ENCODE measurements at places on chromosomes 7 and 10.

GRCh38 chr10:129161150-129161549 is 305.9 kb upstream of the MGMT start:
- DNase-seq = peak; percentile 29

GRCh38 chr10:23917251-23917840 is 291.6 kb upstream of the KIAA1217 start:
- DNase-seq = no peak

GRCh38 chr7:53947732-53948131 is 594.4 kb upstream of the VSTM2A start:
- DNase-seq = no peak

DNA sequence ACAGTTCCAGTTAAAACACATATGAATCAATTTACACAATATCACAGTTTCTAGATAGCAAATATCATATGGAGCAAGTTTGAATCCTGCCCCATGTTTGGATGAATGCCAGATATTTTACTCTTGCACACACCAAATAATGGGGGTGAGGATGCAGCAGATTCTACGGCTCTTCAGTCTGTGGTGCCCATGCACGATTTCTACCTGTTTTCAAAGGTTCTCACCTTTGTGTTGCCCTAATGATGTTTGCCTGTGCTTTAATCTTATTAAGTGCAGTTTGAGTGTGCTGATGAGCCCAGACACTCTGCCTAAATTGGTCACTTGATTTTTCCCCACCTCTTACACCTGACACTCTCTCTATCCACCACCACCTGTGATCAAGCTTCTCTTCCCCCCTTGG is 119.6 kb downstream of the NPY start:
- no peak for DNase-seq

DNA sequence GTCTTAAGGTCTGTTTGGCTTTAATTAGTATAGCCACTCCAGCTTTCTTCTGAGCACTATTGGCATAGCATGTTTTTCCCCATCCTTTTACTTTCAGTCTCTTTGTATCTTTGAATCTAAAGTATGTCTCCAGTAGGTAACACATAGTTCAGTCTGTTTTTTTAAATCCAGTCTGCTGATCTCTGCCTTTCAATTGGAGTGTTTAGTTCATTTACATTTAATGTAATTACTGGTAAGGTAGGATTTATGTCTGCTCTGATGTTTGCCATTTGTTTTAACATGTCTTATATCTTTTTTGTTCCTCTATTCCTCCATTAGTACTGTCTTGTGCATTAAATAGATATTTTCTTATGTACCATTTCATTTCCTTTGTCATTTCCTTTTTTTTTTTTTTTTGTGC is 72.5 kb downstream of the EXOC6 start:
- DNase-seq = no peak

- DNase-seq = peak; percentile 19
Measured at GRCh38 chr7:108254259-108254658, 124.1 kb upstream of the LAMB4 start.

DNA sequence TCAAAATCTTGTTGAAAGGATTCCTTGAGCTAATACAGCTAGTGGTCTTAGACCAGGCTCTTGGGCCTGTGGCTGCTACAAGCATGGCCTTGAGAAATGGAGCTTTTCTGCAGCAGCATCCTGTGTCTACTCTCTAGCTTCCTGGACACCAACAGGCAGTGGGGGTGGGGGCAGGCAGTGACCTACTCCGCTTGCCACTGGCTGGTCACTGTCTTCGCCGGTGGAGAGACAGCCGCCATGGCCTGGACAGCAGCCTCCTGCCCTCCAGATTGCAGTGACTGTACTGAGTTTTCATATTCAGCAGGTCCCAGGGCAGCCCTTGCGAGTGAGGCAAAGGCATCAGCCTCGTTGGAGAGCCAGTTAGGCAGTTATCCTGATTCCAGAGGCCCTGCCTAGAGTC is 204.6 kb downstream of the HECW1 start:
- no peak for DNase-seq

DNA sequence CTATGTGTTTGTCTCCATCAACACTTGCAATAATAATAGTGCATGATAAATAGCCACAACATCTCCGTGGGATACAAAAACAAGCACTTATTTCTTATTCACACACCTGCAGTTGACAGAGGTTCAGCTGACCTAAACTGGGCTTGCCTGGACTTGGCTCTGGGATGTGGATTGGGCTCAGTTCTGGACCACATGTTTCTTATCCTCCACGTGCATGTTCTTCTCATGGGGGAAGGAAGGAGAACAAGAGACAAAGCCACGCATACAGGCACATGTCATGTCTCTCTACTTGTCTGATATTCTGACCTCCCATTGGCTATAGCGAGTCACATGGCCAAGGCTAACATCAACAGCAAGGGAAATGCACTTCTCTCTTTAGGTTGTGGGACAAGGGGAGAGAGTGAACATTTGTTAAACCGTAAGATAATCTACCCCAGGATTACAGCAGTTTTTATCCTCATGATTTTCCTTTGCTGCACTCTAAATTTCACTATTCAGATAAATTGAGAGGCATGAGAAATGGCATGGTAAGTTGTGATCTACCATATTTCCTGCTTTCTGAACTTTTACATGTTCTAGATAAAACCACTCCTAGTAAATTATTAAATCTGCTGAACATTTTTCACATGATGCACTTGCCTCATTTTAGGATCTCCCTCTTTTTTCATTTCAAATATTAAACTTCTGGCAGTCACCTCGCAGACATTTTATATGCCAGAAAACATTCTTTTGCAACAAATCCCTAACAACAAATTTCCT is 33.7 kb downstream of the CFAP58 start:
- DNase-seq = no peak

DNA sequence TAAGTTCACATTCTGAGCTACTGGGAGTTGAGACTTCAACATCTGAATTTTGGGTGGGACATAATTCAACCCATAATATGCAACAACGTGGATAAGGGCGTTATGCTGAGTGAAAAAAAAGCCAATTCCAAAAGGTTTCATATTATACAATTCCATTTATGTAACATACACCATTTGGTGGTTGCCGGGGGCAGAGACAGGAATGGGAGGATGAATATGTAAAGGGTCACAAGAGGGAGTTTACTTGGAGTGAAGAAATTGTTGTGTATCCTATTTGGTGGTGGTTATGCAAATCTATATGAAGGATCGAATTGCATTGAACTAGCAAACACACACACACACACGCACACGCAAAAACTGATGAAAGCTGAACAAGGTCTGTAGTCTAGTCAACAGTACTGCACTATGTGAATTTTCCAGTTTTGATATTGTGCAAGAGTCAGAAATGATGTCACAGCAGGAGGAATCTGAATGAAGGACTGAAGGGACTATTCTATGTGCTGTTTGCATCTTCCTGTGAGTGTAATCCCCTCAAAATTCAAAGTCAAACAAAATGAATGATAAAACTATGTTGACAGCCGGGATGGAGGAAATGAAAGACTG is 249.2 kb upstream of the HABP2 start:
- peak; percentile 18 for DNase-seq

DNA sequence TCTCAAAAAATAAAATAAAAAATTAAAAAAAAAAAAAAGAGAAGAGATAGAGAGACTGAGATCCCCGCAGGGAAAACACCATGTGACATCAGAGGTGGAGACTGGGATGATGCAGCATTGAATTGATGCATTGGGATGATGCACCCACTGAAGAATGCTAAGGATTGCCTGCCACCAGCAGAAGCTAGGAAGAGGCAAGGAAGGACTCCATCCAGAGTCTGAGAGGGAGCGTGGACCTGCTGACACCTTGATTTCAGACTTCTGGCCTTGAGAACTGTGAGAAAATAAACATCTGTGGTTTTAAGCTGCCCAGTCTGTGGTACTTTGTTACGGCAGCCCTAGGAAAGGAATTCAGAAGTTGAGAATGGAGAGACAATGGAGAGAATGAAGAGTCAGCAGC is 89.8 kb upstream of the PRPS1L1 start:
- DNase-seq = no peak

DNA sequence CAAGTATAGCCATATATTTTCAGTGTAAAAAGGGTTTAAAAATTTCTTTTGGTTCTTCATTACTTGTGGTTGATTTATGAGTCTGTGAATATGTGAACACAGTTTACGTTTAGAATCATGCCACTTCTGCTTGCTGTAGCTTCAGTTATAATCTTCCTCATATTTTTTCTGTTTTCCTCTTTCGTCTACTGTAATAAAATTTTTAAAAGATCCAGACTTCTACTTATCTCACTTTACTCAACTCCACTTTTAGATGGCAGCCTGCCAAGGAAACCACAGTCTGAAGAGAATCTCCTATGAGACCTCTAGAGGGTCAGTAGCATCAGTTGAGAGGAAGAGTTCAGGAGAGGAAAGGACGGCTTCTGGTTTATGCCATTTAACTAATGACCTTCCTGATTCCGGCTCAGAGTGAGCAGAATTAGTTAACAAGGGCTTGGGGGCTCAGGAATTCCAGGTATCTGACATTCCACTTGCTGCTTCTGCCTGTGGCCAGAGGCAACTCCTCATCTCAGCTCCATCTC is 21.4 kb downstream of the CREB5 start:
- peak; percentile 46 for DNase-seq

- DNase-seq = peak; percentile 47
Measured at GRCh38 chr10:78700413-78700812, 368.4 kb upstream of the ZMIZ1 start.

DNA sequence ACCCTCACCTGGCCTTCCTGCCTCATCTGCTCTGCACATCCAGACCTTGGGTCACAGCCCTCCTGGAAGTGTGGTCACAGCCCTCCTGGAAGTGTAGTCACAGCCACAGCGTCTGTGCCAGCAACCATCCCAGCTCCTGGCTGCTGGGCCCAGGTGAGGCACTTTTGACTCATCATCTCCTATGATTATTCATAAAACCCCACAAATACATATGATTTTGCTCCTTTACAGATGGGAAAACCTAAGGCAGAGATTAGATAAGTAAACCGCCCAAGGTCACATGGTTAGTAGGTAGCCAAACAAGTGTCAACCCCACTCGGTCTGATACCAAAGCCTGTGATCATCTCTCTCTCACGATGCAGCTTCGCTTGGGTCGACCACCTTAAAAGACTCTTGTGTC is 94.3 kb downstream of the PRLHR start:
- peak; percentile 13 for DNase-seq

GRCh38 chr10:88840104-88840503 is 11.5 kb downstream of the ANKRD22 start:
- peak; percentile 79 for DNase-seq

DNA sequence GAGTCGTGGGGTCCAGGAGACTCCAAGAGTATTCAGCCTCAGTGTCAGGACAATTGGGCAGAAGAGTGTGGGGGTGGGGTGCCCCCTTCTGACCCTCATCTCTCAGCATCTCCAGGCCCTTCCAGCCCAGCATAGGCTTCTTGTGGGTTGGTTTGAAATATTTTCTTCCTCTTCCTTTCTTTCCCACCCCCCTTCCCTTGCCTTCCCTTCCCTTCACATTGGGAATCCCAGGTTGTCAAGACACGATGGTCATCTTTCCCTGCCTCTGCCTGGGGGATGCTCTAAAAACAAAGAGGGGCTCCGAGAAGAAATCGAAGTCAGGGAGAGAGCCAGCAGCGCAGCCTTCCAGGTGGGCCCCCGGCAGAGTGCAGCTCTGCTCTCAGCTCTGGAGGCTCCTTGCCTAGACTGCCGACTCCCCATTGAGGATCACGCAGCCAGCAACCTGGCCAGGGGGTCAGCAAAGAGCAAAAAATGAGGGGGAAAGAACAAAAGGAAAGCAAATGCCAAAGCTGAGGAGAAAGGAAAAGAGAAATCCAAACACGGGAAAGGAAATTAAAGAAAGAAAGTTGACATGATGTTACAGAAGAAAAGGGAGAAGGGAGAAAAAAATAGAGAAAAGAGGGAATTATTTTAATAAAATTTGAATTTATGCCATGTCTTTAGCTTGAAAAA is 1.5 kb downstream of the PAX2 start:
- no peak for DNase-seq

Measured in cardiac fibroblast (primary cell).